Melanocyte of skin (primary cell): ENCODE measurements at places on chromosomes 5 and 9. TPM values are rescaled to one million over a fixed set of nuclear protein-coding genes. Genes with fewer than 3 reads are reported as not detected.

FGFR4 gene
- 1.0 and 1.5 TPM in 2 replicates for total RNA-seq

CEP120 gene
- total RNA-seq, result 15.1 and 15.3 TPM in 2 replicates

GABRA1 gene
- total RNA-seq, result not detected in 2 replicates

MCTP1 gene
- total RNA-seq, result 31.3 and 50.4 TPM in 2 replicates

TYRP1 gene
- 8,397 and 14,252 TPM in 2 replicates for total RNA-seq

TTC16 gene
- under 0.01 TPM in 2 replicates for total RNA-seq

GSN gene
- total RNA-seq, result 355 and 392 TPM in 2 replicates

TERT gene
- not detected in 2 replicates for total RNA-seq

ANKRD18B gene
- 5.7 and 8.0 TPM in 2 replicates for total RNA-seq

CA9 gene
- 0.36 TPM in 1 of 2 replicates, not detected in the other for total RNA-seq

PLPPR1 gene
- total RNA-seq, result not detected in 2 replicates

SLC1A3 gene
- total RNA-seq, result 6.2 and 11.4 TPM in 2 replicates

TXNDC8 gene
- not detected in 2 replicates for total RNA-seq

GPR21 gene
- 0.67 and 2.9 TPM in 2 replicates for total RNA-seq

TLX3 gene
- not detected in 2 replicates for total RNA-seq

LIFR gene
- total RNA-seq, result 1.5 and 1.7 TPM in 2 replicates

GAS1 gene
- total RNA-seq, result 13.3 and 20.1 TPM in 2 replicates

ECM2 gene
- under 0.01 TPM in 1 of 2 replicates, not detected in the other for total RNA-seq

PPP2R2B gene
- total RNA-seq, result 1.3 and 2.6 TPM in 2 replicates

PDLIM4 gene
- 13.7 and 39.3 TPM in 2 replicates for total RNA-seq

OSTF1 gene
- total RNA-seq, result 33.0 and 51.3 TPM in 2 replicates

ADAMTS2 gene
- total RNA-seq, result 2.0 and 3.1 TPM in 2 replicates

ZFR gene
- total RNA-seq, result 60.2 and 94.9 TPM in 2 replicates

SPINK6 gene
- total RNA-seq, result not detected in 2 replicates

JADE2 gene
- total RNA-seq, result 40.7 and 59.2 TPM in 2 replicates

EGFLAM gene
- total RNA-seq, result not detected in 2 replicates

GPR151 gene
- total RNA-seq, result not detected in 2 replicates

ANGPTL2 gene
- total RNA-seq, result 8.0 and 13.1 TPM in 2 replicates

PANK3 gene
- 52.9 and 86.4 TPM in 2 replicates for total RNA-seq

ZNF608 gene
- total RNA-seq, result 15.1 and 48.3 TPM in 2 replicates

SPARC gene
- 998 and 1,116 TPM in 2 replicates for total RNA-seq

PCDHGA5 gene
- total RNA-seq, result under 0.01 and 0.15 TPM in 2 replicates

SV2C gene
- not detected in 2 replicates for total RNA-seq

OR1J2 gene
- not detected in 2 replicates for total RNA-seq

C9 gene
- 0.93 TPM in 1 of 2 replicates, not detected in the other for total RNA-seq

SURF4 gene
- 233 and 269 TPM in 2 replicates for total RNA-seq

NPR3 gene
- total RNA-seq, result under 0.01 and 0.31 TPM in 2 replicates

INVS gene
- total RNA-seq, result 29.6 and 38.4 TPM in 2 replicates

CTNND2 gene
- under 0.01 TPM in 1 of 2 replicates, not detected in the other for total RNA-seq

PITX1 gene
- not detected in 2 replicates for total RNA-seq

NR3C1 gene
- 21.3 and 33.4 TPM in 2 replicates for total RNA-seq
